CD8-positive, alpha-beta memory T cell (primary cell): ENCODE measurements at places on chromosomes 5 and 9. TPM values are rescaled to one million over a fixed set of nuclear protein-coding genes. Genes with fewer than 3 reads are reported as not detected.

- DNase-seq, result no peak
Measured at GRCh38 chr5:136079195-136079985, 50.6 kb downstream of the TGFBI start.

- no peak for DNase-seq
Measured at GRCh38 chr5:132259069-132259851, 1.8 kb downstream of the PDLIM4 start.

GRCh38 chr5:116479776-116480675 lies 94.6 kb downstream of the SEMA6A start:
- DNase-seq, result no peak

- DNase-seq, result no peak
Measured at GRCh38 chr5:113214606-113215323, 220.0 kb downstream of the TSSK1B start.

DNA sequence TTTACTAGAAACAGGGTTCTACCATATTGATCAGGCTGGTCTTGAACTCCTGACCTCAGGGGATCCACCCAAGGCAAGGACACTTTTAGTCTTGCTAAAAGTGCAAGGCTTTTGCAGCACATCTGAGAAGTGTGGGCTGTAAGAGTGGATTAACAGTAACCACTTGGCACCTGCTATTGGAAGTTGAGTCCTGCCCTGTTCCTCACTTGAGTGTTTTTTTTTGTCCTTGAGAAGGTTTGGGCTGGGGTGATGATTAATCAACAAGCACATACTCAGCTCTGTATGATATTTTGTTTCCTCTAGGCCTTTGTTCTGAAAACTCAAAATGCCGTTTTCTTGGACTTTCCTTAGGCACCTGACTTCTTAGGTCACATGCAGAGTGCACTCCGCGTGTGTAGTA lies 37.4 kb downstream of the SNX30 start:
- no peak for DNase-seq

- no peak for DNase-seq
Measured at GRCh38 chr5:40134883-40135520, 544.7 kb upstream of the PTGER4 start.

DNA sequence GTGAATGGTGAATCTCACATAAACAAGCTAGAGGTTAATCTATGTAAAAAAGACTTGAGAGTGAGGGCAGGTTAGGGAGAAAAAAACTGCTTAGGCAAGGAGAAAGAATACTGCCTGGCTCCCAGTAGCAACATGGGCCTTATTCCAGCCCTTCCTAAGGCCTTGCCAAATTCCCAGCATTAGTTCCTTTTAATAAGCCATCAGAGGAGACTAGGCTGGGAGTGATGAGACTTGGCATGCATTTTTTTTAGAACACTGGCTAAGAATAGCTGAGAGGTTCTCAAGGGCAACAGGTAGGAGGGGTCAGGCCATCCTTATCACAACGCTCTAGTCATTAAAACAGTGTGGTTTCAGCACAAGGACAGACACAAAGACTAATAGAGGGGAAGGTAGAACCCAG lies 20.9 kb upstream of the ZBTB43 start:
- DNase-seq, result no peak

- DNase-seq, result no peak
Measured at GRCh38 chr9:133977421-133978201, 14.5 kb downstream of the VAV2 start.

- no peak for DNase-seq
Measured at GRCh38 chr9:32404856-32405255, 20.4 kb downstream of the ACO1 start.

DNA sequence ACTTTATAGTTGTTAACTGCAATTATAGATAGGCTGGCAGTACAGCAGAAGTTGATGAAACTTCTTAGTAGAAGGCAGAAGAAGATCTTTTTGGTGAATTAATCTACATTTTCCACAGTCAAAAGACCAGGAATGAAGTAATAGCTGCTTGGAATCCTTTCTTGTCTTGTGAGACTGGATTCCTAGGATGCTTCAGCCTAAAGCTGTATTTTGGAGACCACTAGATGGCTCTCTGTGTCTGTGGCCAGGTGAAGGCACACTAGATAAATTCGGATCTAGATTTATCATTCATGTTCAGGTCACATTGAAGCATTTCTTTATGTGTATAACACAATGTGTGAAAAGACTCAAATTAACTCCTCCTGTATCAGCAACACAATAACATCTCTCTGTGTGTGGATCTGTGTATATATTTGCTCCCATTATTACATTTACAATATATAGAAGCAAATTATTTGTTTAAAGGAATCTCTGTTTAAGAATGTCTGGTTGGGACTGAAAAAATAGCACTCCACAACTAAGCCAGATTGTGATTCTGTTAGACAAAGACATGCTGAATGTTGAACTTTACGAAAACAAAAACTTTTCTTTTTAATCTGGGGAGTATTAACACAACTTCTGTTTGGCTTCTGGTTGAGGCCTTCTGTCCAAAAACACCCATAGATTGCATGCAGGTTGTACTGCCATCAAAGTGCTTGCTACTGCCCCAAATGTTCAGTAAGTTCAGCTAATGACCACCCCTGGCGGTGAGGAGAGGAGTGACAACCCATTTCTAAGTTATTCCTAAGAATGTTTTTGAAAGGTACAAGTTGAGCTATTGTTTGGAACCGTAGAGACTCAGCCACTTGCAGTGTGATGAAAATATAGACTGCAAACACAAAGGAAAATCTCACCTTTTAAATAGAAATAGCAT lies 10.6 kb downstream of the GRIN3A start:
- DNase-seq, result no peak

GRCh38 chr5:174571662-174572397 lies 152.6 kb upstream of the MSX2 start:
- no peak for DNase-seq

ENTREP1 gene
- total RNA-seq, result not detected

GGTA1 gene
- not detected for total RNA-seq

OR1J2 gene
- not detected for total RNA-seq

LECT2 gene
- not detected for total RNA-seq

PTGDS gene
- total RNA-seq, result 0.49 TPM

LCN12 gene
- total RNA-seq, result 1.3 TPM
